ENCODE measurements at places on chromosomes 5 and 9.

DNA sequence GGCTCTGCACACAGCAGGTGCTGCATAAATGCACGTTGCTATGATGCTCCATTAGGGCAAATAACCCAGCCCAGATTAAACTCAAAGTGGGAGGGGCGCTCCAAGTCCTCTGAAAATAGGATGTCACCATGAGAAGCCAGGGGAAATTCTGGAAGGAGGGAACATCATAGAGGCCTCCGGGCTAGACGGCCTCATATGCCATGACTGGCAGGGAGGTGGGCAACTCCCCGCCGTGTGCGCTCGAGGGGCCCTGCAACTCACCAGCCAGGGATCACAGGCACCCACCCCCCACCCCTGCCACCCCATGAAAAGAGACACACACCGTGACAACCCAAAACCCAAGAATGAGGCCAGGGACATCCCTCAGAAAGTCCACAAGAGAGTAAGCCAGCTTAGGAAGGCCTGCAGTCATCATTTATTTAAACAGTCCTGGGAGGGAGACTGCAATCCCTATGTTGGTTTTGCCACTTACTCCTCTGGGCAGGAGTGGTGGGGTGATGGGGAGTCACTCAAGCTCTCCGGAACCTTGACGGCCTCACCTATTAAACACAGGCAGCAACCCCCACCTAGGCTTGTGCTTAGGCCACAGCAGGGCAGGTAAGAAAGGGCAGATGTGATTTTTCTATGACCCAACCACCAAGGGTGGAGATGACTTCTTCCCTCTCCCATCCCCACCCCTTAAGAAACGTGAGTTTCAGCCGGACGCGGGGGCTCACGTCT lies 4.0 kb downstream of the VAV2 start:
- no peak for DNase-seq

- no peak for DNase-seq
Observed at GRCh38 chr5:58315794-58316193, 144.1 kb downstream of the PLK2 start.

DNA sequence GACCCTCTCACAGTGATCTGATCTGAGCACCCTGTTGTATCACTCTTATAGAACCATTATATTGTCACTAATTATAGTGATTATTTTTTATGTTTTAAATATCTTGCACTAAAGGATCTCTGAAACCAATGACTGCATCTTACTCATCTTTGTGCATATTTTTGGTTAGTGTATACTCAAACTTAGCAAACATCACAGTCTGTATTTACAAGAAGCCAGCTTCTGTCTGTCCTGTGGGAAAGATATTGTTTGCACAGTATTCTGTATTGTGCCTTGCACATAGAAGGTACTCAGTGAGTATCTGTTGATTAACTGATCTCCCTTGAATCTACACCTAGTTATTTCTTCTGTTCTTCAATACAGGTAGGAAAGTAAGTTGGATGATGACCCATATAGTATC lies 131.5 kb downstream of the PAM start:
- no peak for DNase-seq

DNA sequence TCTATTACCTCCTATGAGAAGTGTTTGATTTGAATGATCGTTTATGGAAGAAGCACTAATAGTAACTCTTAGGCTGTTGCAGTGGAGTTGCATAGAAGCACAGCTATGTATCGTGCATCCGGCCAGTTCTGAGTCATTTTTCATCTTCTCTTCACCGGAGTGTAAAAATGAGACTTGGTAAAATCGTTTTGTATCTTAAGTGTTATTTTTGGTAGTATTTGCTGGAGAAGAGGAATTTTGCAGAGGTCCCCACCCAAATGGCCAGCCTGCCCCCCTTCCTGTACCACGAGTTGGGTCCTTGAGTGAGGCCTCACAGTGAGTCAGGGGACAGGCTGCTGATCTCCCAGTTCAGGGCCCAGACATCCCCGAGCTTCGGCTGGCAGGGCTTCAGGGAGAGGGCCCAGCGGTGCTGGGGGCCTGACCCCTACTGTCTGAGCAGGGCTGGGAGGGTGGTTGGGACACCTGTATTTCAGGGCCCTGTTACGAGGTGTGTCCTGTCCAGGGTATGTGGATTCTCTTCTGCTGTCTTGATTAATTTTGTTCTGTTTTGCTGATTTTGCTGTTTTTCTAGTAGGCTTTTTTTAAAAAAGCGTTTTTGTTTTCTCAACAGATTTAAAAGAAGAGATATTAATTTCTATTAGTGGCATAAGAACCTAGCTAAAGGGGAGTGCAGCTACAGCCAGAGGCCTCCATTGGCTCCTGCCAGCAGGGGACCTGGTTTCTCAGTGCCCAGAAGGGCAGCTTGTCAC lies 210.8 kb downstream of the TRIO start:
- DNase-seq, result no peak

DNA sequence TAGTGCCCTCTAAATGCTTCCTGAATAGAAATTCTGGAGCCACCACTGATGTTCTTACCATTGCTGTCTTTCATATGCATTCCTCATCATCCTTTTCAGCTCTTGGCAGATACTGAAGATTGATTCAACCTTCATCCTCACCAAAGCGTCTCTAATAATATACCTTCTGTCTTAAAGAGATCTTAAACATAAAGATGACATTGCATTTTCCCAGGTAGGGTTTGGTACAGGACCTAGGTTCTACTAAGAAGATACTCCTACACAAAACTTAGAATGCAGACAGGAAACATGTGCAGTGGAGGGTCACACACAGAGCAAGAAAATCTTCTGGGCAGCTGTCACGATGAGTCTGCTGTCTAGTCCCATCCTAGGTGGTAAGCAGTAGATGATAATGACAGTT lies 41.0 kb upstream of the RPS23 start:
- DNase-seq, result no peak

DNA sequence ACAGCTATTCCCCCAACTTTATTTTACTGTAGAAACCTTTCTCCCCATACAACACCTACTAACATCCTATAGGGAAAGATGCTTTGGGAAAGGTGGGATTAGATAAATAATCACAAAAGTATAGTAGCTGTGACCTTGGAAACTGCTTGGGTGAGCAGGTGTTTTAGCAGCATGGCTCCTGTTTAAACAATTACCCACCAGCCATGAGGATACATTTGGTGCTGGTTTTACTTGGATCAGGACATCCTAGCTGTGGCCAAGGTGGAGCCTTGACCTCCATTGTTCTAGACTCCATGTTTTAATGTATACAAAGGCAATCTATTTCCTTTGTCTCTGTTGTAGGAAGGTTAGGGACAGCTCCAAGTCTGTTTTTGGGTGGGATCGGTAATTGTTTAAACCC lies 56.8 kb upstream of the ALDH1B1 start:
- no peak for DNase-seq

GRCh38 chr5:62461561-62461960 lies 49.0 kb downstream of the IPO11 start:
- DNase-seq, result no peak
